ENCODE measurements at places on chromosomes 7 and 10.

DNA sequence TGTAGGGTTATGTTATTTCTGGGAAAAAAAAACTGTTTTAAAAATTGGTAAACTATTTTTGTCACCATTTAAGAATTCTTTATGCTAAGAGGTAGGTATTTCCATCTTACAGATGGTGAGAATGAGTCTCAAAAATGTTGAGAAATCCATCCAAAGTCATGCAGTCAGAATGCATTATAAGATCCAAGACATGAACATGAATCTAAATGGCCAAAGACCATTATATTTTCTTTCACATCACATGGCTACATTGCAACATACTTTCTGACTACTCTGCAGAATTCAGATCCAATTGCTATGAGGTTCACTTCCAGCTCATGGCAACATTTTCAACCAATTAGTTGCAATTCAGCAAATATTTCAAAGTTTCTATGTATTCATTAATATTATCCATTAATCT lies 181.2 kb downstream of the TWIST1 start:
- DNase-seq = no peak

GRCh38 chr7:147541261-147541660 lies 1049.3 kb upstream of the C7orf33 start:
- no peak for DNase-seq

DNA sequence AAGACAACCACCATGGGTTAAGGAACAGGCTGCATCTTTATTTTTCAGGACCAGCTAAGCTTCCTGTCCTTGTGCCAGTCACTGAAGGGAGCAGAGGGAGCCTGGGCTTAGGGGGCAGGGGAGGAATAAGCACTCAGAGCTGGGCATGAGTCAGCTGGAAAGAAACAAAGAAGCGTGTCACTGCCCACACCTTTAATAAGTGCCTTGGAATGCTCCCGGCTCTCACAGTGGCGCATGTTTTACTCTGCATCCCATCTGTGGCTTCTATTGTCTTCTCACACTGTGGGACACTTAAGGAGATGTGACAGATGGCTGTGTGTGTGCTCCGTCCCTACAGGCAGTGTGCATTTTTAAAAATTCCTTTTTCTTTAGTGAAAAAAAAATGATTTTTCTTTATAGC lies 71.7 kb downstream of the MTURN start:
- no peak for DNase-seq

- DNase-seq = no peak
These were observed 5.7 kb upstream of the ZYX start for GRCh38 chr7:143375298-143376034.

- DNase-seq = no peak
These were observed 247.9 kb downstream of the BAMBI start for GRCh38 chr10:28925121-28925663.

GRCh38 chr7:148201992-148202391 lies 388.6 kb upstream of the C7orf33 start:
- no peak for DNase-seq

GRCh38 chr10:15140698-15141097 lies 27.8 kb downstream of the NMT2 start:
- DNase-seq = no peak

- DNase-seq = no peak
These were observed 22.8 kb downstream of the PWWP2B start for GRCh38 chr10:132419538-132420468.

GRCh38 chr7:155486783-155487508 lies 29.0 kb downstream of the EN2 start:
- no peak for DNase-seq

DNA sequence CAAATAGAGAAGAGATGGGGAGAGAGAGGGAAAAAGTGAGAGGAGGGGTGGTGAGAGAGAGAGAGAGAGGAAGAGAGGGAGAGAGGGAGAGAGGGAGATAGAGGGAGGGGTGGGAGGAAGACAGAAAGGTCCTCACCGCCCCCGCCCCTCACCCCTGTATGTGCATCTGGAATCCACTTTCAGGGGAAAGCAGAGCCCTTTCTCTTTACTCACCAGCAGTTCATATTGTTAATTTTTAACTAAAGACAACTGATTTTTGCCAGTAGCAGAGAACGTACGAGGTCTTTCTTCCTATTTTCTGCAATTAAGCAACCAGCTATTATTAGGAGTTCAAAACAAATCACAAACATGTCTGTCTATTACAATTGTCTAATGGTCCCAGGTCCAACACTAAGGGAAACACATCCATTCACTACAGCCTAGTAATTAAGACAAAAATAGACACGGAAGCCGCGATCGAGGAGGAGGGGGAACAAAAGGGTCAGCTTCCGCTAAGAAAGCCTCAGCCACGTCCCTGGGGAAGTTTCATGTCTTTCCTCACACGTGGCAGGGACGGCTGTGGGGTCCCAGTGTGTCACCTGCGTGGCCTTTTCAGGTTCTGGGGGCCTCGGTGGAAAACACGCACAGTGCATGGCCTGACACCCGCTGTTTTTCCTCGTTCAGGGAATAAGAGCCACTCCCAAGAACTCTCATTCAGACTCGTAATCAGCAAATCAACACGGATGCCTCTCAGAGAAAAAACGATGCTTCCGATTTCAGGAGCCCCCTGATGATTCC lies 572.0 kb downstream of the PTPRN2 start:
- DNase-seq = no peak

DNA sequence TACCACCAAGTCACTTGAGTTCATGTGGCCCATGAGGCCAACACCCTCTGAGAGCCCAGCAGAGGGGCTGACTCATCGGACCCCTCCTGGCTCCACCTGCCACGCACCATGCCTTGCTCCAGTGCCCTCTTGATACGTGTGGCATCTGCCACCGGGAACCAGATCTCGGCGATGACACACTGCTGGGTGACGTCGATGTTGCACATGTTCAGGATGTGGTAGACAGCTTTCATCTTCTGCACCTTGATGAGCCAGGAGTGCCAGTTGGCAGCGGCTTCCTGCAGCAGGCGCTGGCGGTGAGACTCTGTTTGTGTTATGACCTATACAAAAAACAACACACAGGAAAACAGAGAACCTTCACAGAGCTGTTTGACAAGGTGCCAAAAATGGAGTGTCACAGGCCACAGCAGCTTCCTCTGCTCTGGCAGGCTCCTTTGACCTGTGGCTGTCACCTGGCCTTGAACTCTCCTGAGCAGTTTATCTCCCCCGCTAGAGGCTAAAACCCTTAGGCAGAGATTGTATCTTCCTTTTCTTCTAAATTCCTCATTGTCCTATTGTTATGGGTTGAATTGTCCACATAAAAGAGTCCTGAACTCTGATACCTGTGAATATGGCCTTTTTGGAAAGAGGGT lies 45.2 kb upstream of the TMEM213 start:
- peak; percentile 52 for DNase-seq

DNA sequence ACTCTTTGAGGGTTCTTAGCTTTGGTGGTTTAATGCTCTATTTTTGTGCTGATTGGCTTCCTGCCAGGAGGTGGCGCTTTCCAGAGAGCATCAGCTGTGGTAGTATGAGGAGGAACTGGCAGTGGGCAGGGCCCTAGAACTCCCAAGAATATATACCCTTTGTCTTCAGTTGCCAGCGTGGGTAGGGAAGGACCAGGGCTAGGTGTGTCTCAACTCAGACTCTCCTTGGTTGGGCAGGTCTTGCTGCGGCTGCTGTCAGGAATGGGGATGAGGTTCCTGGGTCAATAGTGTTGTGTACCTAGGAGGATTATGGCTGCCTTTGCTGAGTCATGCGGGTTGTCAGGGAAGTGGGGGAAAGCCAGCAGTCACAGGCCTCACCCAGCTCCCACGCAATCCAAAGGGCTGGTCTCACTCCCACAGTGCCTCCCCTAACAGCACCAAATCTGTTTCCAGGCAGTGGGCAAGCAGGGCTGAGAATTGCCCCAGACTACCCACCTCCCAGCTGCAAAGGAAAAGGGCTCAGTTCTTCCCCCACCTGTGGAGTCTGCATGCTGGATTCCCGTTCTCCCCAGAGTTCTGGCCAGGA lies 191.5 kb downstream of the PHTF2 start:
- DNase-seq = no peak

- no peak for DNase-seq
These were observed 1360.6 kb upstream of the LRRTM3 start for GRCh38 chr10:65565246-65565645.

All from stimulated activated CD8-positive, alpha-beta memory T cell treated with anti-CD3 and anti-CD28 coated beads, Interleukin-2, amount 100 ng/mL, for 48 hours (primary cell).